ENCODE measurements at places on chromosomes 7 and 10. TPM values are rescaled to one million over a fixed set of nuclear protein-coding genes. Genes with fewer than 3 reads are reported as not detected.
A peak's percentile ranks its signal among the peaks of the same experiment; 100 is the strongest.

- H3K4me3 ChIP-seq: no peak overlapping the region
- no peak overlapping the region for H3K27ac ChIP-seq
- H3K36me3 ChIP-seq: no peaks in the 10 kb centered on the region
- H3K27me3 ChIP-seq: no peaks in the 10 kb centered on the region
Observed at GRCh38 chr10:123936426-123936825, 44.8 kb upstream of the CPXM2 start.

DNA sequence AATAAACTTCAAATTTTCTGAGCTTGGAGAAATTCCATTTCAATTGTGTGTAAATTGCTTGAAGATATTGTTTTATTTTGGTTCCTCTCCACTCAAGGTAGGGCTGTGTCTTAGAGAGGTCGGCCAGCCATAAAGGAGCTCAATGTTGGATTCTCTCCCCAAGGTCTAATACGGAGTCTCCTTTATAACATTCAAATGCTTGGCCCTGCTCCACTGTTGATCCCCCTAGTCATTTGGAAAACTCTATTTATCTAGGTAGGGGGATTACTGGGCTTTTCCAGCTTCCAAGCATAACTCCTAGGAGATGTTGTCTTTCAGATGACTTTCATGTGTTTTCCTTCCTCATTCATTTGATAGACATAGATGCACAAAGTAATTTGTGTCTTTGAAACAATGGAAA is 170.9 kb downstream of the LRMDA start:
- no peak for DNase-seq
- no peaks in the 10 kb centered on the region for H3K4me1 ChIP-seq
- no peaks in the 10 kb centered on the region for H3K27me3 ChIP-seq
- no peak overlapping the region for H3K27ac ChIP-seq
- no peak overlapping the region for H3K4me3 ChIP-seq
- H3K36me3 ChIP-seq: no peaks in the 10 kb centered on the region

DNA sequence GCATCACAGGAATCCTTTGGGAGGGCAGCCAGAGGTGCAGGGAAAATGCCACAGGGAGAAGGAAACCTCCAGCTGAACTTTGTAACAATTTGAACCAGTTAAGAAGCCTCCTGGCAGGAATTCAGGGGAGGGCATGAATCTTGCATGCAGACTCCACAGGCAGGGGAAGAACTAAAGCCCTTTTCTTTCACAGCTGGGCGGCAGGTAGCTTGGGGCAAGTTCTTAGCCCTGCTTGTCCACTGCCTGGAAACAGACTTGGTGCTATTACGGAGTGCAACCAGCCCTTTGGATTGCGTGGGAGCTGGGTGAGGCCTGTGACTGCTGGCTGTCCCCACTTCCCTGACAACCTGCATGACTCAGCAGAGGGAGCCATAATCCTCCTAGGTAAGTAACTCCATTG is 51.7 kb upstream of the ADAM12 start:
- H3K27me3 ChIP-seq: no peaks in the 10 kb centered on the region
- no peak overlapping the region for H3K4me3 ChIP-seq
- H3K4me1 ChIP-seq: no peaks in the 10 kb centered on the region

DNA sequence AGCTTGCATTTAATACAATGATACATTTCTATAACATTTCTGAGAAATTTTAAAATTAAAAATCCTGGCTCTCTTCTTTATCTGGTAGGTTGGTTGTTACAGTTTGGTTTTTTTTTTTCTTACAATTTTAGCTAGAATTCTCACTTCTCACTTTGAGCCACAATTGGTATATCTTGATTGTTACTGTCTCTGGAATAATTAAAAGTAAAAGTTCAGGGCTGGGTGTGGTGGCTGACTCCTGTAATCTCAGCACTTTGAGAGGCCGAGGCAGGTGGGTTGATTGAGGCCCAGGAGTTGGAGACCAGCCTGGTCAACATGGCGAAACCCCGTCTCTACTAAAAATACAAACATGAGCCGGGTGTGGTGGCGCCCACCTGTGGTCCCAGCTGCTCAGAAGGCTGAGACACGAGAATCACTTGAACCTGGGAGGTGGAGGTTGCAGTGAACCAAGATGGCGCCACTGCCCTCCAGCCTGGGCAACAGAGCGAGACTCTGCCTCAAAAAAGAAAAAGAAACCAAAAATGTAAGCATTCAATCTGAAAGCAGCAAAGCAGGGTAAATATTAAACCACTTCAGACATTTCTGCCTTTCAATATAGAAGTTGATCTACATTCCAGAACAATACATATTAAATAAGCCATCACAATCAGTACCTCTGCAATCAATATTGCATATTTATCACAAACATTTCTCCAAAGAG is 88.6 kb upstream of the PFKP start:
- H3K27ac ChIP-seq: no peak overlapping the region
- H3K4me1 ChIP-seq: no peaks in the 10 kb centered on the region
- DNase-seq: no peak
- H3K27me3 ChIP-seq: no peaks in the 10 kb centered on the region
- H3K4me3 ChIP-seq: no peak overlapping the region
- H3K36me3 ChIP-seq: no peaks in the 10 kb centered on the region

DNA sequence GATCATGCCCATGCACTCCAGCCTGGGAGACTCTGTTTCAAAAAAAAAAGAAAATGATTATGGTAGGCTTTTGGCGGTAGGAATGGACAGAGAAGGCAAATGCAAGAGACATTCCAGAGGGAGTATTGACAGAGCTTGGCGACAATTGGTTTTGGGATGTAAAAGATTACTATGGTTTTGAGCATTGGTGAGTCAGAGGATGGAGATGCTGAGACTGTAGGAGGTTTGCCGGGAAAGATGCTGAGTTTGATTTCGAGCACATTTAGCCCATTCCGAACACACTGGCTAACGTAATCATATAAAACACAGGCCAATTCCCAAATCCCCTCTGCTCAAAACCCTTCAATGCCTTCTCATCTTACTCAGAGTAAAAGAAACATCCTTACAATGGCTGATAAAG is 161.6 kb upstream of the MKLN1 start:
- peaks cover 7% of the 10 kb centered on the region for H3K27me3 ChIP-seq
- no peaks in the 10 kb centered on the region for H3K36me3 ChIP-seq
- no peak overlapping the region for H3K27ac ChIP-seq

DNA sequence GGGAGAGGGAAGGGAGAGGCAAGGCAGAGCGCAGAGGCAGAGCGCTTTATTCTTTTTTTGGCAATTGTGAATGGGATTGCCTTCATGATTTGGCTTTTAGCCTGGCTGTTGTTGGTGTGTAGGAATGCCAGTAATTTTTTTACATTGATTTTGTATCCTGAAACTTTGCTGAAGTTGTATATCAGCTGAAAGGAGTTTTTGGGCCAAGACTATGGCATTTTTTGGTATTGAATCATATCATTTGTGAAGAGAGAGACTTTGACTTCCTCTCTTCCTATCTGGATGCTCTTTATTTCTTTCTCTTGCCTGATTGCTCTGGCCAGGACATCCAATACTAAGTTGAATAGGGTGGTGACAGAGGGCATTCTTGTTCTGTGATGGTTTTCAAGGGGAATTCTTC is 291.3 kb downstream of the REEP3 start:
- peaks cover 7% of the 10 kb centered on the region for H3K27me3 ChIP-seq
- H3K4me3 ChIP-seq: no peak overlapping the region
- DNase-seq: no peak
- H3K4me1 ChIP-seq: no peaks in the 10 kb centered on the region
- H3K27ac ChIP-seq: no peak overlapping the region
- no peaks in the 10 kb centered on the region for H3K36me3 ChIP-seq

DNA sequence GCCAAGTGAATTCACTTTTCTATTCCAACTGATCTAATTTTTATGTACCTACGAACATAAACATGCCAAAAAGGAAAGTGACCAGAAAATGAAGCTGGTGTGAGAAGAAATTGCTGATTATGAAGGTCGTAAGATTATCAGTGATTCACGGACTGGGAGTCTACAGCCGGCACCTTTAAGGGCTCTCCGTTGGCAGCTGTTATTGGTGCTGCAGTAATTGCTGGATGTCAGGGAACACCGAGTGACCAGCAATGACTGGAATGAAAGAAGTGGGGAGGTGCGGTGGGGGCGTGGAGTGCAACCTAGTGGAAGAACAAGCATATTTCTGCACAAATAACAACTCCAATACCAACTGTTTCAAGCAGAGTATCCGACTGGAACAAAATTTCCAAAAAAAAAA is 109.8 kb upstream of the TARP start:
- no peak overlapping the region for H3K27ac ChIP-seq
- no peaks in the 10 kb centered on the region for H3K27me3 ChIP-seq
- H3K4me1 ChIP-seq: no peaks in the 10 kb centered on the region

- no peaks in the 10 kb centered on the region for H3K36me3 ChIP-seq
- no peak overlapping the region for H3K27ac ChIP-seq
- H3K4me3 ChIP-seq: no peak overlapping the region
Observed at GRCh38 chr10:78953113-78953798, 115.5 kb upstream of the ZMIZ1 start.

DNA sequence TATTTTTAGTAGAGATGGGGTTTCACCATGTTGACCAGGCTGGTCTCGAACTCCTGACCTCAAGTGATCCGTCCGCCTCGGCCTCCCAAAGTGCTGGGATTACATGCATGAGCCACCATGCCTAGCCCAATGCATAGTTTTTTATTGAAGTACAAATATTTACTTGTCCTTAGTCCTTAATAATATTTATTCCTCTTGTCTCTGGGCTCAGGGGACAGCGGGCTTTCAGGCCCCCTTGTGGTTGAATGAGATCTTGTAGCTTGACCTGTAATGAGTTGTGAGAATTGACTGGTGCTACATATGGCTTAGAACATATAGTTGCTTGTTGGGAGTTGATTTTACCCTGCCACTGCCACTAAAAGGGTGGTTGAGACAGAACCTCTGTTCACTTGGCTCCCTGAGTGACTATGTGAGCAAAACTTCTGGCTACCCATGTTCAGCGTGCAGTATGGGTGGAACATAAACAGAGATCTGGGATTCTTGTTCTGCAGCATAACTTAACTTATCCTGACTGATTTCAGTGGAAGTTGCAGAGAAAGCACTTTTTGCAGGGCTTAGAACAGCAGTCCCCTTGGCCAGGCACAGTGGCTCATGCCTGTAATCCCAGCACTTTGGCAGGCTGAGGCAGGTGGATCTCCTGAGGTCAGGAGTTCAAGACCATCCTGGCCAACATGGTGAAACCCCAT is 14.9 kb downstream of the CCL26 start:
- no peak overlapping the region for H3K4me3 ChIP-seq
- no peak for DNase-seq
- H3K4me1 ChIP-seq: no peaks in the 10 kb centered on the region
- H3K27ac ChIP-seq: no peak overlapping the region
- H3K27me3 ChIP-seq: no peaks in the 10 kb centered on the region

- H3K4me3 ChIP-seq: no peak overlapping the region
Observed at GRCh38 chr10:101114646-101115045, 16.5 kb upstream of the TLX1 start.

GRCh38 chr7:197413-198335 is 5.3 kb downstream of the FAM20C start:
- peaks cover 26% of the 10 kb centered on the region for H3K27me3 ChIP-seq
- no peak overlapping the region for H3K27ac ChIP-seq
- H3K4me3 ChIP-seq: no peak overlapping the region
- no peak for DNase-seq
- no peaks in the 10 kb centered on the region for H3K4me1 ChIP-seq
- no peaks in the 10 kb centered on the region for H3K36me3 ChIP-seq

- H3K27ac ChIP-seq: no peak overlapping the region
- no peak overlapping the region for H3K4me3 ChIP-seq
- H3K36me3 ChIP-seq: no peaks in the 10 kb centered on the region
- no peak for DNase-seq
- H3K4me1 ChIP-seq: no peaks in the 10 kb centered on the region
Observed at GRCh38 chr7:94095316-94096009, 91.3 kb upstream of the BET1 start.

- DNase-seq: no peak
- peaks cover 45% of the 10 kb centered on the region for H3K4me1 ChIP-seq
- peak overlapping the region; percentile 33 for H3K27ac ChIP-seq
Observed at GRCh38 chr10:5442990-5443370, 30.6 kb downstream of the NET1 start.

DNA sequence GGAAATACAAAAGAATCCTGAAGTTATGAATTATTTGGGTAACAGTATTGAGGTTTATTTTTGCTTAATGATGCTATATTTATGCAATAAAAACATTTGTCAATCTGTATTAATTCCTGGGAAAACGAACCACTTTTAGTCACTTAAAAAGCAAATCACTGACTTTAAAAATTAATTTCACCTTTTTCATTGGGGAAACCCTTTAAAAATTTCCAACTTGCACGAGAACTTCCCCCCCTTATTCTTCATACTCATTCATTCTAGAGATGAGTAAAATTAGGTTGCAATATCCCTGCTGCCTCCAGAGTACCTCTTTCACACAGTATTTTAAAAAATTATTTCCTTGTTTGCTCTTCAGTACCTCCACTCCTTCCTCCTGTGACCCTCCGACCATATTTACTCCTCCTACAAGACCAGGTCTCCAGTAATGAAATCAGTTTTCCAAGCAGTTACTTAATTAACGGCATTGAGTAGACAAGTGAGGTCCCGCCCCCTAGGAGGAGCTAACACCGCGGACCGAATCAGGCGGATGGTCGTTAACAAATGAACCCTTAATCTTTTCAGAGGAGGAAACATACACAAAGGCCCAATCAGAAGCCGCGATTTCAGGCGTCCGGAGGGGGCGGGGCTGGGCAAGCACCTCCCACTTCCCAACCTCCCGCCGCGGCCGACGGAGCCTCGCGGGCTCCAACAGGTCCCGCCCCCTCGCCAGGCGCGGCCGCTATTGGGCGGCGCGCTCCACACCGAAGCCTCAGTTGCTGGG is 465 bp upstream of the TRIM24 start:
- peaks cover 12% of the 10 kb centered on the region for H3K36me3 ChIP-seq
- H3K4me3 ChIP-seq: peak overlapping the region; percentile 78
- H3K4me1 ChIP-seq: peaks cover 32% of the 10 kb centered on the region
- peak overlapping the region; percentile 46 for H3K27ac ChIP-seq

Gene THAP5
- 28.7 TPM for total RNA-seq

Gene CHST12
- 65.1 TPM for total RNA-seq

Gene LLCFC1
- not detected for total RNA-seq

Gene FOXI2
- total RNA-seq: not detected

Gene TMEM273
- total RNA-seq: 100 TPM

All from activated CD4-positive, alpha-beta memory T cell treated with anti-CD3 and anti-CD28 coated beads, Interleukin-2, amount 10 ng/mL, durations not matched to agents 7 days and 5 days (primary cell).